ENCODE measurements at places on chromosomes 1 and 21. TPM values are rescaled to one million over a fixed set of nuclear protein-coding genes. Genes with fewer than 3 reads are reported as not detected.

- no peaks in the 10 kb centered on the region for H3K36me3 ChIP-seq
- DNase-seq = no peak
- no peak overlapping the region for H3K4me3 ChIP-seq
- no peaks in the 10 kb centered on the region for H3K4me1 ChIP-seq
- H3K27ac ChIP-seq = no peak overlapping the region
Observed at GRCh38 chr1:97500760-97501159, 420.1 kb downstream of the DPYD start.

DNA sequence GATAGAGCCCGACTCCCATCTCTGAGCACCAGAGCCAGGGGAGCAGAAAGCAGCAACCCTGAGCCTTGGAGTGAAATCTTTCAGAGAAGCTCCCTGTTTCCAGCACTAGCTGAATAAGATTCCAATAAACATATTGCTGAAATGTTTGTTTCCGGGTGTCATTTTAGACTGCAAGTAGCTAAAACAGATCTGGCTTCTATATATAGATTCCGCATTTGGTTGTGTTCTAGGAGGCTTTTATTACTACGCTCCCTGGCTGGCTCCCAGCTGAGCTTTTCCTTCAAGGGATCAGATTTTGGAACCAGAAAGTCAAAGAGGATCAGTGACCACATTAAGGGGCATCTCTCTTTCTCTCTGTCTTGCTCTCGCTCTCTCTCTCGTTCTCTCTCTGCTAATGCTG lies 88.2 kb downstream of the PAPPA2 start:
- H3K27ac ChIP-seq = no peak overlapping the region
- no peak overlapping the region for H3K4me3 ChIP-seq
- no peak for DNase-seq
- H3K4me1 ChIP-seq = no peaks in the 10 kb centered on the region
- H3K27me3 ChIP-seq = peaks cover 14% of the 10 kb centered on the region
- H3K36me3 ChIP-seq = no peaks in the 10 kb centered on the region

DNA sequence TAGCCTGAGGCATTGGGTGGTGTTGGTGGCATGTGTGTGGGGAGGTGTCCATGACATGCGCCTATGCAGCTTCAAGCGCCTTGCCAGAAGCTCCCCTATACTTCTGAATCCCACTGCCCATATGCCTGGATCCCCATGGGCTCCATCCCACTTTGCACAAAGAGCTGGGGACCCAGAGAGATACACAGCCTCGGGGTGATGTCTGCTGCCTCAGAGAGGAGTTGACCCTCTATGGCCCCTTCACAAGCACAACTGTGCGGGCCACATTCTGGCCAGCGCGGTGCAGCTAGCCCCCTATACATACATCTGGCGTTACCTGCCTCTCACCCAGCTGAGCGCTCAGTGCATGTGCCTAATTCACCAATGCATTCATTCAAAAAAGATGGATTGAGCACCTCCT lies 9.6 kb upstream of the PTPRF start:
- H3K4me3 ChIP-seq = no peak overlapping the region
- DNase-seq = no peak
- no peaks in the 10 kb centered on the region for H3K36me3 ChIP-seq
- no peak overlapping the region for H3K27ac ChIP-seq
- H3K27me3 ChIP-seq = peaks cover 6% of the 10 kb centered on the region

DNA sequence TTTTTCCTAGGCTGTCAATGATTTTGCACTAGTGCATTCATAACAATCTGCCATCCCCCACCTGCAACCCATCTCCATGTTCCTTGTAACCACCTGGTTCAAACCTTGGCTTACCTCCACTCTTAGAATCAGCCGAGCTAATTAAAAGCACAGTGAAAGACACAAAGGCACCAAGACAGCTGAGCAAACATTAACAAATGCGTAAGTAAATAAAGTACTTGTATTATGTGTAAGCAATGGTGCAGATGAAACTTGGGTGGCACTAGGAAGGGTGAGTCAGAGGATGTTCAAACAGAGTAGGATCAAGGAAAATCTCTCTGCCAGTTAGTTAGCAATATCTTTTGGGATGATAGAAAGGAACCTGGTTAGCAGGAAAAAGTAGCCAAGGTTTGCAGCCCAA lies 5.1 kb upstream of the FOXJ3 start:
- H3K4me1 ChIP-seq = no peaks in the 10 kb centered on the region
- no peak overlapping the region for H3K4me3 ChIP-seq
- DNase-seq = no peak
- H3K36me3 ChIP-seq = no peaks in the 10 kb centered on the region
- H3K27me3 ChIP-seq = no peaks in the 10 kb centered on the region

- no peak overlapping the region for H3K4me3 ChIP-seq
- H3K36me3 ChIP-seq = no peaks in the 10 kb centered on the region
- H3K27ac ChIP-seq = no peak overlapping the region
- H3K4me1 ChIP-seq = no peaks in the 10 kb centered on the region
- no peaks in the 10 kb centered on the region for H3K27me3 ChIP-seq
Observed at GRCh38 chr1:199173356-199173755, 534.5 kb downstream of the PTPRC start.

DNA sequence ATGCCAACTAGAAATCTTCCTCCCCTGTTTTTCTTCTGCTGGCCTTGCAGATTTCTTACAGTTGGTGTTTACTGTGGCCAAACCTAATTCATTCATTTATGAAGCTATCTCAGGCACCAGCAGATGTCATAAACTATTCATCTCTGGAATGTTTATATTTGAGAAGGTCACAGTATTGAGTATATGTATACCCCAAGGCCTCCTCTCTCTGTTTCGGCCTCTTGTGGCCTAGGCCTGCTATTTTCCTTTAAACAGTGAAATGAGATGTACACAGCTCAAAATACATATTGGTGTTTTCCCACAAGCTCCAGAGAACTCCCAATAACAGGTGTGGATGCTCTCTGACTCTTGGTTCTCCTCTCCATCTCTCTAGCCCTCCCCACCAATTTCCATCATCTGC lies 520.7 kb upstream of the CAMK1G start:
- no peak for DNase-seq
- no peak overlapping the region for H3K4me3 ChIP-seq
- H3K36me3 ChIP-seq = no peaks in the 10 kb centered on the region
- H3K27me3 ChIP-seq = no peaks in the 10 kb centered on the region

DNA sequence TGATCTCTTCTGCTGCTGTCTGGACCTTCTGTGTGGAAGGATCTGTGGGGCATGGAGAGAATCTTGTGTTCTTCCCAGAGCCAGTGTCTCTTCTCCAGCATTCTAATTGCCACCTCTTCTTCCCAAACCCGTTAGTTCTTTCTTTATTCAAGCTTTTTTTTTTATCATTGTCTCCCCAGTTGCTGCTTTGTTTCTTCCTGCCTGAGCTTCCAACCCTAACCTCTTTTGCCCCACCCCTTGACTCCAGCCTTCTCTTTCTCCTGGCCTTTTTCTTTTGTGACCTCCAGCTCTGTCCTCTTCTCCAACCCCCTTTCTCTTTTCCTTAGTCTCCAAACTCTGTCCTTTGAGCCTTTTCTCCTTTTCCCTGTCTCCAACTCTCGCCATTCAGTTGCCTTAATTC lies 4.5 kb downstream of the AGO1 start:
- H3K4me3 ChIP-seq = no peak overlapping the region
- H3K36me3 ChIP-seq = peaks cover 3% of the 10 kb centered on the region
- H3K4me1 ChIP-seq = peaks cover 3% of the 10 kb centered on the region

GRCh38 chr1:157278383-157279137 lies 140.4 kb upstream of the ETV3 start:
- H3K27ac ChIP-seq = no peak overlapping the region
- DNase-seq = no peak
- no peaks in the 10 kb centered on the region for H3K36me3 ChIP-seq
- H3K4me1 ChIP-seq = no peaks in the 10 kb centered on the region
- H3K27me3 ChIP-seq = no peaks in the 10 kb centered on the region

Gene TRIM67
- not detected for polyA plus RNA-seq
